CD4-positive, CD25-positive, alpha-beta regulatory T cell (primary cell): ENCODE measurements at places on chromosomes 7 and 10. TPM values are rescaled to one million over a fixed set of nuclear protein-coding genes. Genes with fewer than 3 reads are reported as not detected.

Gene NKX2-3
- total RNA-seq, result not detected

Gene SUGCT
- not detected for total RNA-seq

Gene SERPINE1
- 0.39 TPM for total RNA-seq

DNA sequence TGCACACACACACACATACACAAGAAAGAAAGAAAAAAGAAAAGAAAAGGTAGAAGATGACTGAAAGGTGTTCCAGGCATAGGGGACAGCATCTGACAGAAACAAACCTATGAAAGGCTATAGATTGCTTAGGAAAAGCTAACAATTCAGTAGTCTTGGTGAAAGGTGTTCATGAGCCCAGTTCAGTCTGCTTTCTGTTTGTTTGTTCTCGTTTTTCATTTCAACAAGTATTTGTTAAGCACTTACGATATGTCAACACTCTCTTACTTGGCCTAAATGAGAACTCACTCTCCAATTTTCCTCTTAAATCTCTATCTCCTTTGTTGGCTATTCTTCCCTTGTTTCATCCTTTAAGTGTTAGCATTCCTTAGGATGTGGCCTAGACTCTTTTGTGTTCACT lies 133.2 kb downstream of the GRM8 start:
- no peak for DNase-seq

- DNase-seq, result no peak
Measured at GRCh38 chr10:27658788-27659187, 86.8 kb downstream of the MKX start.

- DNase-seq, result no peak
Measured at GRCh38 chr7:19269301-19269700, 124.1 kb upstream of the FERD3L start.

GRCh38 chr7:36887233-36887632 lies 162.9 kb upstream of the AOAH start:
- DNase-seq, result no peak

GRCh38 chr7:135713836-135714470 lies 14.0 kb downstream of the SLC13A4 start:
- no peak for DNase-seq
